SIG-M5 (cell line): ENCODE measurements at places on chromosomes 6 and 20.

DNA sequence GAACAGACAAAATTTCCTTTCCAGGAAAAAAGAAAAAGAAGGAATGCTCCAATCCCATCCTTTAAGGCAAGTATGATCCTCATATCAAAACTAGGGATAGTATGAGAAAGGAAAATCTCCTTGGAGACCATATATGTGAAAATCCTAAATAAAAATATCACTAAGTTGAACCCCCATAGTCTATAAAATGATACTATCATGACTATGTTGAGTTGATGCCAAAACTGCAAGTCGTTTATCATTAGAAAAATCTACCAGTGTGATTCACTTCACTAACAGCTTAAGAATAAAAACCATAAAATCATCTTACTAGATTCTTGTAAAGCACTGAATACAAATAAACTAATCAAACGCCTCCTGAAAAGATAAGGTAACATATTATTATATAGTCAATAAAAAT lies 76.6 kb upstream of the STXBP5 start:
- no peak for DNase-seq

DNA sequence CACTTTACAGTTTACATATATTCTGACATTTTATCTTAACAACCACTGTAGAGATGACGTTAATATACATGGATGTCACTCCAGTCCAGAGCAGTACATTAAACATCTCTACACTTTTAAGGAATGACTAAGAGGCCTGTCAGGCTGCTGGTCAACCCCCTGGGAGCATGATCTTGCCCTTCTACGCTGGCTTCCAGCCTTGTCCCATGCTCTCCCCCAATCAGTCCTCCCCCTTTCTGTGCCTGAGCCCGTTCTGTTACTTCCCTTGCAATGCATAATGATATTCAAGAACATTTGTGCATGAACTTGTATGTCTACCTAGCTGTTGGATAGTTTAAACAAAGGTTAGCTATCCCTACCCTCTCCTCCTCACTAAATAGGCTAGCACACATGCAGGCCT lies 40.5 kb upstream of the PLCB4 start:
- no peak for DNase-seq

GRCh38 chr6:109253366-109253765 lies 128.9 kb downstream of the CD164 start:
- no peak for DNase-seq

DNA sequence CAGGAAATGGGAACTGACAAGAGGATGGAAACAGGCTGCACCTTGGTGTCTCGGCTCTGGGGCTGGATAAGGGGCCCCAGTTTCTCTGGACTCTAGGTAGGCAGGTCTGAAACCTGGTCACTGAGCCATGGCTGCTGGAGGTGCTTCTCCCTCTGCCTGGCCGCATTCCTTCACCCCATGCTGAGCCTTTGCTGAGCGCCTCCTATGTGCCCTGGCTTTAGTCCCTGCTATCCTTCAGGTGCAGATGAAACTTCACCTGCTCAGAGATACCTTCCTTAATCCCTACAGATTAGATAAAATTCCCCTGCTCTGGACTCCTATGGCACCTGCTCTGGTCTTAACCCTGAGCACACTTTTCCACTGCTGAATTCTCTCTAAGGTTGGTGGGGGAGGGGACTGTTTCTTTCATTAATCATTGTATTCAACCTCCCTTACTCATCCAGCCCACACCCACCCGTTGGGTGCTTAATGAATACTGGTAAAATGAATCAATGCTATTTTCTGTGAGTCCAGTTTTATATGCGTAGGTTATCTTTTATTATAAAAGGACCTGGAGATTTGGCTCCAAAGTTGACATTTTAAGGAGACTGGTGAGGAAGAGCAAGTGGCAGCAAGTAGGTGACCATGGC lies 19.3 kb downstream of the MYLK4 start:
- no peak for DNase-seq

DNA sequence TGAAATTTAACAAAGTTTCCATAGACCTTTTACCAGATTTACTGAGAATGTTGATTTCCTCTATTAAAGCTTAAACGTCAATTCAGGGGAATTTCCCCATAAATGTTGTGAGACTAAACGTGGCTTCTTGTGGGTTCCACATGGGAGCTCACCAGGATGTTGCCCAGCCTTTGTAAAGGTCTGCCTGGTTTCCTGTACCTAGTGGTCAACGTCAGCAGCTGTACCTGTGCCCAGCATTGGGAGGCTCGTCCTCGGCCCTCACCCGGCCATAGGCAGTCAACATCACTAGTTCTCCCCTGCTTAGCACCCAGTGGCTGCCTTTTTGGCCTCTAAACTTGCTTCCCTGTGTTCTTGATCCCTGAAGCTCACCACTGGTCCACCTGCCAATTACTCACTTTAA lies 22.1 kb upstream of the CD83 start:
- DNase-seq: no peak

GRCh38 chr6:110654096-110654820 lies 161.0 kb downstream of the CDK19 start:
- no peak for DNase-seq

DNA sequence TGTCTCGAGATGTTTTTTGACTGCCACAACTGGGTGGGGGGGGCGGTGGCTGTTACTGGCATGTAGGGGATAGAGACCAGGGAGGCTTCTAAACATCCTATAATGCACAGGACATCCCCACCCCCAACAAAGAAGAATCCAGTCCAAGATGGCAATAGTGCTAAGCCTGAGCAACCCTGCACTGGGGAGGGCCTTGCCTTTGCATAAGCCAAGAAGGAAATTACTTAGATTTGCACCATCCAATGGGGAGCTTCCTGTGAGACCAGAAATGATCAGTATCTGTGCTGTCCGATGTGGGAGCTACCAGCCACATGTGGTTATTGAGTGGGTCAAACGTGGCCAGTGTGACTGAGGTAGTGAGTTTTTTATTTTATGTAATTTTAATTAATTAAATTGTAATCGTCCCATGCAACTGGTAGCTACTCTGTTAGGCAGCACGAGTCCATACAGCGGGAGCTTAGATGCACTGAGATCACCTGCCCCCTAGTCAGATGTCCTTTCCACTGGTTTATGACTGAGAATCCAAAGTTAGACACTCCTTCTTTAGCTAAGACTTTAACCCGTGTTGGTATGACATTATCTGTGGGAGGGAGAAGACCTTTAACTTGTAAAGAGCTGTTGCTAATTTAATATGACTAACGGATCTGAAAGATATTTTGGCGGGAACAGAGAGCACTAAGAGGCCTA lies 97.4 kb upstream of the NEDD9 start:
- no peak for DNase-seq

DNA sequence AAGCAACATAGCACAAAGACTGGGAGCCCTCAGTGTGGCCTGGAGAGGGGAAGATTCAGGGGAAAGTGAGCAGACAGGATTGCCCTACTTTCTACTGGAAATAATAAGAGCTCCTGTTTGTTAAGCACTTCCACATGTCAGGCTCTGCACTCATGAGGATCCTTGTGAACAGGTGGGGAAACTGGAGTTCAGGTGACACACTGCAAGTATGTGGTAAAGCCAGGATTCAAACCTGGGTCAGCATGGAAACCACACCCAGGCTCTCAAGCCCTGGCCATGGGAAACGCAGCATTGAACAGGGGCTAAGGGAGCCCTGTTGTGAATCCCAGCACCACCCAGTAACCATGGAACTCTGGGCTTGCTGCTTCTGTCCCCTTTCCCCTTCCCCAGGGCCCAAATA lies 42.8 kb upstream of the ID1 start:
- no peak for DNase-seq

- DNase-seq: no peak
These were observed 147.9 kb upstream of the PDE7B start for GRCh38 chr6:135703621-135704020.

GRCh38 chr6:115441651-115442050 lies 619.0 kb downstream of the FRK start:
- no peak for DNase-seq

DNA sequence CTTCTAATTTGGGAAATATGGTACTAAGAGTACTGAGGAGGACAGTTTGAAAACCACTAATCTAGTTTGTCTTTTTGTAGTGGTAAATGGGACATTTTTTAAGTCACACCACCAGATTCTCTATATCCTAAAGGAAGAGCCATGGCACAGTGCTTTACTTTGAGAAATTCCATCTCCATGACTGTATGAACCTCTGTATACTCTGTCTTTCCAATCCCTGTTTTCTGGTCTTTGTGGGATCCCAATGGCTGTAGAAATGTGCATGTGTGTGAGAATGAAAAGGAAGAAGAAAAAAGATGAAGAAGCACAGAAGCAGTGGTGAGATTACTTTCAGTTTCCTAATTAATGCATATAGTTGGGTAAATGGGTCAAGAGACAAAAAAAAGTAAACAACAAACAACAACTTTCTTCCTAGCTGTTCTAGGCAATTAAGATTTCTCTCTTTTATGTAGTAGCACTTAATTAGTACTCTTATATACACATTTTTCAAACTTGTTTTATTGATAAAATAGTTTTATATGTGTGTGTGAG lies 141.2 kb upstream of the HCRTR2 start:
- DNase-seq: no peak

GRCh38 chr20:10236540-10237533 lies 18.2 kb downstream of the SNAP25 start:
- DNase-seq: no peak

- no peak for DNase-seq
These were observed 1040.0 kb upstream of the MAP3K7 start for GRCh38 chr6:91626911-91627310.

DNA sequence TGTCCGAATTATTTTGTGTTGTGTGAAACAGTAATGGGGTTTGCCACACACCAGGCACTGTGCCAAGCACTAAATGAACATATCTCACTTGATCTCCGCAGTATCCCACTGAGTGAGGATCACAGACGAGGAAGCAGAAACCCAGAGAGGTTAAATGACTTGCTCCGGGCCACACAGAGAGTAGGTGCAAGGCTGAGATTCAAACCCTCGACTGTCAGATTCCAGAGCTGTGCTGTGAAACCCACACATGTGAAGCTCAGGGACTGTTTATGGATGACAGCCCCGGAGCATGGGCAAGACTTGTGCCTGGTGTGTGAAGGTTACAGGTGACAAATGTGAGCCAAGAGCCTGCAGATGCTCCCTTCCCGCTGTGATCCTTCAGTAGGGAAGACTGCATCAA lies 87.8 kb upstream of the SIRPA start:
- no peak for DNase-seq

- no peak for DNase-seq
These were observed 256.9 kb downstream of the ARHGAP18 start for GRCh38 chr6:129453073-129453472.
